ENCODE measurements at places on chromosomes 11 and 22. TPM values are rescaled to one million over a fixed set of nuclear protein-coding genes. Genes with fewer than 3 reads are reported as not detected.
A peak's percentile ranks its signal among the peaks of the same experiment; 100 is the strongest.

Gene GLYATL2
- not detected for total RNA-seq

Gene TESMIN
- total RNA-seq: 1.7 TPM

Gene MUC2
- not detected for total RNA-seq

Gene ZP1
- total RNA-seq: not detected

Gene PACSIN2
- 87.8 TPM for total RNA-seq

Gene CYB5R2
- 11.9 TPM for total RNA-seq

Gene APOA1
- 6.0 TPM for total RNA-seq

Gene KRTAP5-2
- not detected for total RNA-seq

Gene OR56A5
- total RNA-seq: not detected

Gene SNX32
- 1.2 TPM for total RNA-seq

Gene LDHAL6A
- not detected for total RNA-seq

Gene OR4A16
- total RNA-seq: not detected

Gene TRIM49
- 0.24 TPM for total RNA-seq

Gene PAX6
- total RNA-seq: 3.9 TPM

Gene SF3B2
- total RNA-seq: 170 TPM

DNA sequence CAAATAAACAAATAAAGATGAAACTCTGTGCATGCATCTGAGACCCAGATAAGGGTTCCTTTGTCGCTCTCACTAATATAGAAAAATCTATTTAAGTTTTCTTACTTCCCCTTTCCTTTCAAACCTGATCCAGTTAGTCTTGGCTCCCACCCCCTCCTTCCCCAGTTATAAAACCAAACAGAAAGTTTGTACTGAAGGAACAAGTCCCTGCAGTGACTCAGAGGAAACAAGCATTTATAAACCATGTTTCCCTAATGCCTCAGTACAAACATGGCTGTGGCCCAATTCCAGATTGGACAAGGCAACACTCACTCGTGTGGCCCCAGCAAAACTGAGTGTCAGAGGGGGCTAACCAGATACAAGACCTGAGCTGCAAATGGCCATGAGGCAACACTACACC lies 65.5 kb upstream of the ARHGAP20 start:
- DNase-seq: peak; percentile 61

DNA sequence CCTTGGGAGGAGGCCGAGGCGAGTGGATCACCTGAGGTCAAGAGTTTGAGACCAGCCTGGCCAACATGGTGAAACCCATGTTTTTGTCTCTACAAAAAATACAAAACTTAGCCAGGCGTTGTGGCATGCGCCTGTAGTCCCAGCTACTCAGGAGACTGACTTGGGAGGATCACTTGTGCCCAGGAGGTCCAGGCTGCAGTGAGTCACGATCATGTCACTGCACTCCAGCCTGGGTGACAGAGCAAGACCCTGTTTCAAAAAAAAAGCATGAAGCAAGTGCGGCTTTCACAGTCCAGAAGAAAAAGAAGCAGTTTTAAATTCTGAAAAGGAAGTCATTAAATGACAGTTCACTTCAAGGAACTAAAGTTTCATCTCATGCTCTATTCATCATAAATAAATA lies 7.1 kb upstream of the LTO1 start:
- no peak for DNase-seq

- DNase-seq: no peak
Observed at GRCh38 chr11:62195945-62196344, 5.9 kb downstream of the SCGB1D1 start.

DNA sequence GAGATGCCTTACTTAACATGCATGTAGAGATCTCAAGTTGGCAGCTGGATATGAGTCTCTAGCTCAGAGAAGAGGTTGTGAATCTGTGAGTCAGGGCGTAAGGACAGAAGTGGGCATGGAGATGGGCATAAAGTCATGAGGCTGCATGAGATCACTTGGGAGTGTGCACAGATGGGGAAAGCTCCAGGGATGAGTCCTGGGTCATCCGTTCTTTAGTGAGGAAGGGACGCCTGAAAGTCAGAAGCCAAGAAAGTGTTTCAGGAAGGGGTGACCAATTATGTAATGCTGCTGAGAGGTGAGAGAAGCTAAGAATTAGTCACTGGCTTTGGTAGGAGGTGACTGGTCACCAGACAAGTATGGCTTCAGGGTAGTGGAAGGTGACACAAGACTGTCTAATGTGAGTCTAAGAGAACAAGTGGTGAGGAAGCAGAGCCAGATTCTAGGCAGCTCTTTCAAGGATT lies 6.7 kb downstream of the ACP2 start:
- DNase-seq: peak; percentile 12

- no peak for DNase-seq
Observed at GRCh38 chr11:128105950-128106349, 481.4 kb downstream of the ETS1 start.

DNA sequence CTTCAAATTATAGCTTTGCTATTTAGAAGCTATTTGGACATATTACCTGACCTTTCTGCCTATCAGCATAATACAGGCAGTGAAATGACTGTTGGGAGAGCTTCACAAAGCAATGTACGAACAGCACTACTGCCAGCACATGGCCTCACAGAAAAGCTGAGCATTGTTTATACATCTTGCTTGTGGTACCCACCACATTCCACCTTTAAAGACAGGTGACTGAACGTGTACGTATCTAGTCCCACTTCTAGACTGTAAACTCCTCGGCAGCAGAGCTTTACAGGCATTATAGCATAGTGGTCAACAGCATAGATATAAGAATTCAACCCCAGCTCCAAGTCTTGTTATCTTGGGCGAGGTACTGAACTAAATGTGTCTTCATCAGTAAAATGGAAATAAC lies 1.6 kb downstream of the JOSD1 start:
- DNase-seq: no peak

DNA sequence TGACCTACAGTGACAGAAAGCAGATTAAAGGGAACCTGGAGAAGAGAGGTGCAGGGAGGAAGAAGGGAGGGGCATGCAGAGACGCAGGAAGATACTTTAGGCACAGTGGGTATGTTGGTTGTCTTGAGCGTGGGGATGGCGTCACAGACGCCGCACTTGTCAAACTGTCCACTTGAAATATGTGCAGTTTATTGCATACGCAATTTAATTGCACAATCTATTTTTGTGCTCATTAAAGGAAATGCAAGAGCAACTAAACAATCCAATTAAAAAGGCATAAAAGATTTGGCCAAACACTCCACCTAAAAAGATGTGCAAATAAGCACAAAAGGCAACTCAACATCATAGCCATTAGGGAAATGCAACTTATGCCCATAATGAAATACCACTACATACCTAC lies 16.8 kb downstream of the GNB1L start:
- DNase-seq: no peak

- DNase-seq: peak; percentile 97
Observed at GRCh38 chr22:29907753-29908515, 25.0 kb downstream of the MTMR3 start.

DNA sequence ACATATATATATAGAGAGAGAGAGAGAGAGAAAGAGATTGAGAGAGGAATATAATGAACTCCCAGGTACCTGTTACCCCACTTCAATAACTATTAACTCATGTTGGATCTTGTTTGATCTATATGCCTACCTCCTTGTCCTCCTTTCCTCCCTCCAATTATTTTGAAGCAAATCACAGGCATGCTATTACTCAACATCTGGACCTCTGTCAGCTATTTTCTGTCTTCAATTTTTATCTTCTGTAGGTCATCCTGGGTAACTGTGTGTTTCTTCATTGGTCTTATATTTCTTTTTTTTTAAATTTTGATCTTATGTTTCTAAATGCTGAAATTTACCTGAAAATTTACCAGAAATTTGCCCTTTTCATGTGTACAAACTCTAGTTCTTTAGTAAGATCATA lies 24.8 kb downstream of the UVRAG start:
- no peak for DNase-seq

- DNase-seq: no peak
Observed at GRCh38 chr22:36267058-36267457, 14.1 kb downstream of the APOL1 start.

DNA sequence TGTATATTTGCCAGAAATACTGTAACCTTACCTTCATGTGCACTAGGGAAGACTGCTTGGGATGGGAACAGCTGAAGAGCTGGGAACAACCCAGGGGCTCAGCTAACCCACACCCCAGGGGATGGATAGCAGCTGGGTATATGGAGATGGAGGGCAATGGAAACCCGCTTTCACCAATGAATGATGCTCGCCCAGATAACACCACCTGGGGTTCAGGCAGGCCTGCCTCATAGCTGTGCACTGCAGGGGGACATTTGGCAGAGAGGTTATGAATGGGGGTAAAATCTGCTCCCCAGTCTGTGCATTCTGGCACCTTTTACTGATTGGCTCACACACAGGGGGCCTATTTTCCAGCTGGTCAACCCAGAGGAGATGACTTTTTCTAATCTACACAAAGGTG lies 170.7 kb downstream of the CHST1 start:
- no peak for DNase-seq

DNA sequence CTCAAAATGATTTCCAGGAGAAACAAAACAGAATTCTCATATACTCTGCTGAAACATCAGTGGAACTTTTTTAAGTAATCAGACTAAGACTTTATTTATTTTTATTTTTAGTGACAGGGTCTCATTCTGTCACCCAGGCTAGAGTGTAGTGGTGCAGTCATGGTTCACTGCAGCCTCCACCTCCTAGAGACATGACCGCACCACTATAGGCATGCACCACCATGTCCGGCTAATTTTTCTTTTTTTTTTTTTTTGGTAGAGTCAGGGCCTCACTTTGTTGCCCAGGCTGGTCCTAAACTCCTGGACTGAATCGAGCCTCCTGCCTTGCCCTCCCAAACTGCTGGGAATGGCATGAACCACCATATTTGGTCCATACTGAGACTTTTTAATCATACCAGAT lies 42.9 kb downstream of the PRDM10 start:
- DNase-seq: no peak

DNA sequence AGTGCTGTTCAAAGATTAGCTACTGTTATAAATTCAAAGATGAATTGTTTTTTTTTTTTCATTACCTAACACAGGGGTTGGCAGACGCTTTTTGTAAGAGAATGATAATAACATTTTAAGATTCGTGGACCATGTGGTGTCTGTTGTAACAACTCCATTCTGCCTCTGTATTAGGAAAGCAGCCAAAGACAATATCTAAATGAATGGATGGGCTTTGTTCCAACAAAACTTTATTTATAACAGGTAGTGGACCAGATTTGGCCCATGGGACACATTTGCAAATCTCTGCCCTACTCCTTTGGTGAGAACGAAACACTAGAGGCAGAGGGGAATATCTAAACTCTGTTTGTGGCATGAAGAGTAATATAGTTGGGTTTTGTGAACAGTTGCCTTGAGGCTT lies 83.6 kb upstream of the BLID start:
- DNase-seq: peak; percentile 68

- DNase-seq: no peak
Observed at GRCh38 chr22:23177197-23177596, 3.1 kb upstream of the BCR start.

DNA sequence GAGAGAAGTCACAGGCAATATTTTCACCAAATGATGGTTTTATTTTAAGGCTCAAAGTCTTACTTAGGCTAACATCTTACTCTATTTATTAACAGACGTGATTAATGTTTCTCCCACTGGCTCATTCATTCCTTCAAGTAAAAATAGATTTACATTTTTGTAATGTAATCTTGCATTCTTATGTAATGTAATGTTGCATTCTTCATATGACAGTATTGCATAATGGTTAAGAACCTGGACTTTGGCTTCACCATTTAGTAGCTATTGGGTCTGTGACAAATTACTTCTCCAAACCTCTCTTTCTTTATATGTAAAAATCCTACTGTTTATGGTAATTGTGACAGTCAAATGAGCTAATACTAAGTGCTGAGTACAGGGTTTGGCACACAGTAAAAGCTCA lies 3.3 kb upstream of the DIXDC1 start:
- no peak for DNase-seq

DNA sequence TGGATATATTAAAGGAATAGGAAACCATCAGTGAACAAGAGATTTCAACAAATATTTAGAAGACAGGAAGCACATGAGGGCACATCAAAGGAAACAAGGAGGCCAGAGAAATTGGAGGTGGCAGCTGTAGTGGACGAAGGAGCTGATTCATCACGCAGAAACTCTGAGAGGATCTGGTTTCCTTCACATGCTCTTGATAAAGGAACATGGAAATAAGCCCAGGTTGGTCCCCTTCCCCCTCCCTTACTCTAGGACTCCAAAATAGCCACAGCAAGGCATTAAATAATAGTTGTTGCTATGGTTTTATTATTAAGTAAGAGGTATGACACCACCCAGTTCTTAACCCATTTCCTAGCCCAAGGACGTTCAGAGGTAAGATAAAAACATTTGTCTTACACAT lies 11.3 kb downstream of the IZUMO1R start:
- DNase-seq: peak; percentile 53

DNA sequence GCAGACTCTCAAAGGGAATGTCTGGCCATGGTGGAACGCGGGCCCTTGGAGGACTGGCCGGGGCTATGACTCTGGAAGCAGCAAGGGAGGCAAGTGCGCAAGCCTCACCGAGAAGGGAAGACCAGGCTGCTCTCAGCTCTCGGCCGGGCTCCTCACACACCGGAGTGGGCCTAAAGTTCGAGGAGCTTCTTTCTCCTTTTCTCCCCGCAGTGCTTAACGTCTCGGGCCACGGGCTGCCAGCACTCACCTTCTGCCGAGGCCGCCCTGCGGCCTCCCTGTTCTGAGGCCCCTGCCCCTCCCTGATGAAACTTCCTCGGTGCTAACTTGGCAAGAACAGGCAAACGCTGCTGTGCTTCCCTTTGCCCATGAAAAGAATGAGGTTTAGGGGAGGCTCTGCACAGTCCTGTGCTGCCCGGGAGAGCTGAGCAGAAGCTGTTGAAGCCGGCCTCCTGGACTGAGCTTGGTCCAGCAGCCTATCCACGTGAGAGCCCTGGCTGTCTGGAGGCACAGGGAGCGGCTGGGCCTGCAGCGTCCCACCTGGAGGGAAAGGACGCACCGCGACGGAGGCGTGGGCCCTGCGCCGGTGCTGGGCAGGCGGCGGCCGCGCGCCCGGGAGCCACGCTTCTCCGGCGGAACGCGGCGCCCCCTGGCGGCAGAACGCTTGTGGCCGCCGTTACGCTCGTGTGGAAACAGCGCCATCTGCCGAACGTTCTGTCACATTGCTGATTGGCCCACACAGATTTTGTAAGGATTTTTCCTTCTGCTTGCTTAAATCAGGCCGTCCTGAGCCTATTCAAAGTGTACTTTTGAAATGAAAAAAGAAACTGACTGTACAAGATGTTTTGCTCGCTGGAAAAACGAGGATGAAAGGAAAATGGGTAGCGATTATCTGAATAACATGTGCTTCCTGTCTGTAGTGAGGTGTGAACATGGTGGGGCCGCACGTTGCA lies 65.0 kb upstream of the TMEM45B start:
- peak; percentile 32 for DNase-seq

GRCh38 chr11:6717426-6717825 lies 34.3 kb upstream of the MRPL17 start:
- DNase-seq: no peak
